ENCODE measurements at places on chromosomes 3 and 15.

- DNase-seq: no peak
Measured at GRCh38 chr3:18734309-18734708, 309.2 kb upstream of the SATB1 start.

GRCh38 chr3:18237251-18238005, 187.7 kb downstream of the SATB1 start:
- DNase-seq: no peak

DNA sequence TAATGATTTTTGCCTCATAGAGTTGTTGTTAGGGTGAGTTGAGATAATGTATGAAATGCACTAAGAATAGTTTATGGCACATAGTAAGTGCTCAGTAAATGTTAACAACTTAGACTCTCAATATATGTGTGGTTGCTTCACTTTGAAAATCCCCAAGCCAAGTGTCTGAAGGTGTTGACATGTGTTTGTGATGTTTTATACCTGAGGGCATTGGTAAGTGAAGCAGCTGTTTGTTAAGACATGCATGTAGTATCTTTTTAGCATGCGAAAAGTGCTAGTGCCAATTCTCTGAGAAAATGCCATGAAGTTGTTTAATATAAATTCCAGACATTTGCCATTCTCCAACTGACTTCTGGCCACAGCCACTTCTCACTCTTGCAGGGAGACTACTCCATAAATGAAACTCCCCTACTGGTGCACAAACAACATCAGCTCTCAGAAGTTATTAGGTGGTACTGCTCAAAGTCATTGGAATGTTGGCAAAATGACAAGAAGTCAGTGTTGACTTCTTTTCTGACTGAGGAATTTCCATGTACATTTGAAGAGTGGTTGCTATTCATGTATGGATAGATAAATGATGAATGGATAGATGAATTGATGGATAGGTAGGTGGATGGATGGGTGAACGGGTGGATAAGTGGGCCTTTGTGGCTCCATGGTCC, 103.6 kb upstream of the NUDT16 start:
- DNase-seq: no peak

- peak; percentile 95 for DNase-seq
Measured at GRCh38 chr15:32802286-32802936, 84.6 kb downstream of the GREM1 start.

DNA sequence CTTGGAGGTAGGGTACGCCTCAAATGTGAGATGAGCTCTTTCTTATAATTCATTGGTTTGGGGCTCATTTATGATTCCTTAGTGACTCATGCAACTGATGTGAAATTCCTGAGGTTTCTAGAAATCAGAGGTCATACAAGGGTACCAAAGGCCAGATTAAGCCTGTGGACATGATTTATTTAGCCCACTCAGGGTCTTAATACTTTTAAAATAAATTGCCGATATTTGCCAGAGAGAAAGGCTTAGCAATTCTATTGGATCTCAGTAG, 289.0 kb downstream of the NEK10 start:
- no peak for DNase-seq

DNA sequence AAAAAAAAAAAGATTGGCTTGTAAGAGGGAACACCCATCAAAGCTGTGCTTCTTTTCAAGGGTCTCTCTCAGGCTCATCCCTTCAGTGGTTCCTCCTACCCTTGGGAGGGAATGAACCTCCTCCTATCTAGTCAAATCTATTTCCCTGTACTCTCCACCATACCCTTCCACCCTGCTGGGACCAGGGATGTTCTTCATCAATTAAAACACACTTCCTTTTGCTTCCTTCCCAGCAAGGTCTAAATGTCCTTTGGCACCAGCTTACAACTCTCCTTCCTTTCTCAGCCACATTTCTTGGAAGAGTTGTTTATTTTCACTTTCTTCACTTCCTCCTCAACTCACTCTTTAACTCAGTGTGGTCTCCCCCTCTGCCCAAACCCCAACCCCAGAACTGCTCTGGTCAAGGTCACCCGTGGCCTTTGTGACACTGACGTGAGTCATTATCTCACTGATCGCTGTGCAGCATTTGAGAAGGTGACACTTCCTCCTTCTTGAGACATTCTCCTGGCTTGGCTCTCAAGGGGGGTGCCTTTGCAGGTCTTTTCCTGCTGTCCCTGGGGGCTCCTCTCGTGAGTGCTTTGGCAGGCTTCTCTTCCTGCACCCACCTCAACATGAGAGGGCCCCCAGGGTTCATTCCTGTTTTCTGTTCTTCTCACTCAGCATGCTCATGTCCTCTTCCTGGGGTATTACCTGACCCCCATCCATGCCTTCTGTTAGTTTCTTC, 210.5 kb upstream of the TLE3 start:
- DNase-seq: no peak

DNA sequence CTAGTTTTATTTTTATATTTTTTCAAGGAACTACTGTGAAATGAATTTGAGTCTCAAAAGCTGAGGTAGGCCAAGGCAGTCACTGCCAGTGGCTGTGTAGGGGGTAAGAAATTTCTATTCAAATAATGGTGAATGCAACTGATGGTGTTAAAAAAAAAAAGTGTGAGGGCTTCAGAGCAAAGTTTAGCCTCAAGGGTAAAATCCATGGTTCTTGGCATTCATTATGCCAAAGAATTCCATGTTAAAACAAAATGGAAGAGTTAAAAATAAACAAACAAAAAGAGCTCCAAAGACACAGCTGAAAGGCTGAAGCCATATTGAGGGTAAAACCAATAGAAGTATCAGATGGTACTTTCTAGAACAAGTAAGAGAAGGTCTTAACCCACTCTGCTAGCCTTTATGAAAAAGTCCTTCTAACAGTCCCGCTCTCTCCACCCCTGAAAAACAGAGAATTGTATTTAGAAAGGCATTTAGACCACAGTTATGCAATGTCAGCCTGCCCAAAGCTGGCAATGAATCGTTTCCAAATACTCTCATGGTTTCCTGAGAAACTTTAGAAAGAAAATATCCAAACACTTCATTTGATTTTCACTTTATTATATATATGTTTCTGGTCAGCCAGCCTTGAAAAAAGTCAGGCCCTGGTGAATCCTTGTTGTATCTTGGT, 158.4 kb upstream of the GMNC start:
- DNase-seq: no peak

DNA sequence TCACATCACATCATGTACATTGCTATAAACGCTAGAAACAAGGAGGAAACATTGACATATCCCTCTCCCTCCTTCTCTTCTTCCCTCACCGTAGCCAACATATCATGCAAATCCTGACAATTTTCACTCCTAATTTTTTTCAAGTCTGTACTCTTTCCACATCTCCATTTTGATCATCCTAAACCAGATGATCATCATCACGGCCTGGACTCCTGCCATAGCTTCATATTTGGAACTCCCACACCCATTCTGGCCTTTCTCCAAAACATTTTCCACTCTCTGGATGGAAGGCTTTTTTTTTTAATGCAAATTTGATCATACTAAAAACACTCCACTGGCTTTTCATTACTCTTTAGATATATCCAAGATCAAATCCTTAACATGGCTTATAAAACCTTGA, 248.0 kb upstream of the CNTN3 start:
- no peak for DNase-seq

GRCh38 chr3:124818398-124819091, 68.6 kb downstream of the ITGB5 start:
- DNase-seq: no peak

DNA sequence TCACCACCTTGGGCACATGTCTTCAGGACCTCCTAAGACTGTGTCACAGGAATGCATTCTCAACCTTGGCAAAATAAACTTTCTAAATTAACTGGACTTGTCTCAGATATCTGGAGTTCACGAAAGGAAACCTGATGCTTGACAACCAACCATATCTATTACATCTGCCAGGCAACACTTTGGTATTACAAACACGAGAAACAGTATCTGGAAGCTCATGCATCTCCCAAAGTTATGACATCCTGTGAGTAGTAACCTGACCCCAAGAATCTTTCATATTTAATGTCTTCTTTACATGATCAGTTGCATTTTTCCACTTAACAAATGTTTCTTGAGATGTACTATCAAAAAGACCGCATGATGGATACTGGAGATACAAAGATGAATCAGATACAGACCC, 465.3 kb upstream of the AGTR1 start:
- no peak for DNase-seq

GRCh38 chr3:127446756-127447155, 143.8 kb downstream of the TPRA1 start:
- no peak for DNase-seq

Data from H4 (cell line).